GM20000 (cell line): ENCODE measurements at places on chromosomes 7 and 10.

DNA sequence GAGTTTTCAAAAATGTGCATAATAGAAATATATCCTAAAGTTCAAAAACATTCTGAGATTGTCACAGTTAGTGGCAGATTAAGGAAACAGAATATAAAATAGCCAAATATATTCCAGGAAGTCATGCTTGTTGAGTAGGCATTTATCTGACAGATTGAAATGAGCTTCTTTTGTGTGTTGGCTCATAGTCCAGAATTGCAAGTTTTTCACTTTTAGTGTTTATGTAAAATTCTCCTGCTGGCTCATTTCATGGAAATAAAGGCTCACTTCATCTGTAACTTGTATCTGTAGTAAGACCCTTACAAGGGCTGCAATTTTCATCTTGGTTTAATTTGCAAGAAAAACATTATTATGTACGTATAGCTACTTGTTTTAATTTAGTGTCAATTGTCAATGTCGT, 93.5 kb downstream of the MCU start:
- no peak for DNase-seq

GRCh38 chr7:36236073-36236472, 83.0 kb downstream of the EEPD1 start:
- no peak for DNase-seq

- DNase-seq: no peak
These were observed 573.8 kb downstream of the POM121L12 start for GRCh38 chr7:53609185-53609584.

DNA sequence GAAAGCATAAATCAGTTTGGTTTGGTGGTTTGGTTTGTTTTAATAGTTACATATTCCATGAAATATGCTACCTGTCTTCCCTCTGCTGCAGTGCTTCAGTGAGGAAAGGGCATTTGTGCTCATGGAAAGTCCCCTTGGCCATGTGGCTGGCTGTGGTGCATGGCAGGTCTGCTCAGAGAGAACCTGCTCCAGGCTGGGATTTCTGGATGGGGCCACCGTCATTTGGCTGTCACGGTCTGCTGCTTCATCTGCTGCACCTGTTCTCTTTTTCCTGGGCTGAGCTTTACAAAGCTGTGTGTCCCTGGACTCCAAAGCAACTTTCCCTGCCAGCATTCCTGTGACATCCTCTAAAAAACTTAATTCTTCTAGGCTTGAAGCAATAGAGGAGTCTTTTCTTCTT, 8.9 kb downstream of the CDK14 start:
- no peak for DNase-seq

GRCh38 chr10:12482587-12482986, 133.2 kb downstream of the CAMK1D start:
- no peak for DNase-seq

- DNase-seq: no peak
These were observed 5.6 kb downstream of the FAM241B start for GRCh38 chr10:69635428-69636272.

- no peak for DNase-seq
These were observed 67.6 kb upstream of the PRKG1 start for GRCh38 chr10:51006686-51007085.

DNA sequence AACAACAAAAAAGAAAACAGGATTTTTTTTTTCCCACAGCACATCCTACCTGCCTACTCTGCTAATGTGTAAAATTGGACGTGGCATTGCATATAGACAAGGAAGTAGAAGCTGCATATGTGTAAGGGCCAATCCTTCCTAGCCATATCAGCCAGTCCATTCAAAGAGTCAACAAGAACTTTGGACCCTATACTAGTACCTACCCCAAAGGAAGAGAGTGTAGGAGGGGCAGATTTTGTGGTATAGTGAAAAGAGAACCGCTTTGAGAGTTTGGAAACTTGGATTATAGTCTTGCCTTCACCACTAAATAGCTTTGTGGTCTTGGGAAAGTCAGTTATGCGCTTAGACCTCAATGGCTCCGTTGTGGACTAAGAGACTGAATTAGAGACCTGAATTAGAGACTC, 12.1 kb upstream of the MCU start:
- DNase-seq: no peak

- peak; percentile 62 for DNase-seq
These were observed 146.6 kb downstream of the LCOR start for GRCh38 chr10:96978621-96979154.

DNA sequence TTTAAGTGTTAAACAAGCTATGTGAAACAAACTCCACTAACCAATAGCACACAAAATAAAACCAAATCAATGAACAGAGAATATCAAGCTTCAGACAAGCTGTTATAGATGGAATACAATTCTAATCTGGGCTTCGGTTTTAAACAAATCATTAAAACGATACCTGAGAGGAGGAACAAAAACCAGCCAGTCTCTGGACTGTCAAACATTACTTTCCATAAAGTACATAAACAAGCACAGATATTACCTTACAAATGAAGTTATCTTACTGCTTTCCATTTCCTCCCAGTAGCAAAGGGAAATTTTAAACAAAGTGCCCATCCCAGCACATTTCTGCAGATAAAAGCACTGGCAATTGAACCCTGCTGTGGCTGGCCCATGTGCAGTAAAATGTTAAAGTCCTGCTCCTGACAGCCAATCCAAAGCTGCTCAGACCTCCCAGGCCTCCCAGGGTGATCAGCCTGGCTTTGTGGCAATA, 128.0 kb downstream of the NRCAM start:
- peak; percentile 14 for DNase-seq

- DNase-seq: no peak
These were observed 45.4 kb upstream of the PTN start for GRCh38 chr7:137388916-137389315.

GRCh38 chr7:137454246-137454724, 110.8 kb upstream of the PTN start:
- DNase-seq: peak; percentile 20

DNA sequence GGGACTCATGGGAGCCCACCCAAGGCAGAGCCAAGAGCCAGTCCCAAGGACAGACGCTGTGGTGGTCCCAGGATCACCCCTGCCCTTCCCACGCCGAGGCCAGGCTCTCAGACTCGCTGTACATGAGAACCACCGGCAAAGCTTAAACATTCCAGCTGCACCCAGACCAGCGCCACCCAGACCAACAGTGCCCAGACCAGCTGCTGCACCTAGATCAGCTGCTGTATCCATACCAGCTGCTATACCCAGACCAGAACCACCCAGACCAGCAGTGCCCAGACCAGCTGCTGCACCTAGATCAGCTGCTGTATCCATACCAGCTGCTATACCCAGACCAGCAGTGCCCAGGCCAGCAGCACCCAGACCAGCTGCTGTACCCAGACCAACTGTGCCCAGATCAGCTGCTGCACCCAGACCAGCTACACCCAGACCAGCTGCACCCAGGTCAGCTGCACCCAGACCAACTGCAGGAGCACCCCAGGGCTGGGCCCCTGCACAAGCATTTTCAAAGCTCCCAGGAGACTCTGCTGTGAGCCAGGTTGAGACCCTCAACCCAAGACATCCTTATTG, 47.9 kb upstream of the CNPY1 start:
- DNase-seq: no peak

GRCh38 chr10:75067272-75067671, 44.2 kb upstream of the SAMD8 start:
- DNase-seq: no peak

DNA sequence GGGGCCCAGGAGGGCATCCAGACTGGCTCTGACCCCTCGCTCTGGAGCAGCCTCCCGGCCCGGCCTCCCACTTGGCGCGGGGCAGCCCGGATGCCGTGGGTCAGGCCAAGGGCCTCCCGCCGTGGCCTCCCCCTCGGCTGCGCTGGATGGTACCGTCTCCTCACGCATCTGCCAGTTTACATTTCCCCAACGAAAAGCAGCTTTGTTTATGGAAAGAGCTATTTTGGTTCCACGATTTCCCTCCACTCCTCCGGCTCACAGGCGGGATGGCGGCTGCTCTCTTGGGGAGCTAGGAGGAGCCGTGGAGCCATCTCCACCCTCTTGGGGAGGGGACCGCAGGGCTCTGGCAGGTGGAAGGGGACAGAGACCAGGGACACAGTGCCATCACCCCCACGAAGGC, 93.2 kb upstream of the MYL10 start:
- DNase-seq: no peak

GRCh38 chr7:1164436-1164835, 4.4 kb upstream of the ZFAND2A start:
- DNase-seq: no peak

DNA sequence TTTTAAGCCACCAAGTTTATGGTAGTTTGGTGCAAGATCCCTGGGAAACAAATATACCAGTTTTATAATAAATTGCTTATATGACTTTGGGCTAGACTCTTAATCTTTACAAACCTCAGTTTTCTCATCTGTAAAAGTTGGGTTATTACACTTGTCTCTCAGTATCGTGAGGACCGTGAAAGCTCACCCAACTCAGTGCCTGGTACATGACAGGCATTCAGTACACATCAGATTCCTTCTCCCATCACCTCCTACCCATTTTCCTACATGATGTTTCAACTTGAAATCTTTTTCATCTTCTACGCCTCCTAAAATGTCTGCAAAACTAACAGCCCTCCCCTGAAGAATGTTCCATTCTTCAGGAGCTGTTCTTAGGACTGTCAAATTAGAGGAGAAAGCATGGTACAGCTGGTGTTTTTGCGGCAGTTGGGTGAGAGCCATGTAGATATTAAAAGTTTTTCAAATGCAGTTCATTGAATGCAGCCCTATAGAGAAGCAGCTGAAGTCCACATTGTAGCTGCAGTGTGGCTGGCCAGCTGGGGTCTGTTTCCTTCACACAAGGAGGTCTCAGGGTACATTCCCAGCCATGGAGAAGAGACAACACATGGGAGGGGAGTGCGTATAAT, 812.8 kb downstream of the LRMDA start:
- DNase-seq: no peak

DNA sequence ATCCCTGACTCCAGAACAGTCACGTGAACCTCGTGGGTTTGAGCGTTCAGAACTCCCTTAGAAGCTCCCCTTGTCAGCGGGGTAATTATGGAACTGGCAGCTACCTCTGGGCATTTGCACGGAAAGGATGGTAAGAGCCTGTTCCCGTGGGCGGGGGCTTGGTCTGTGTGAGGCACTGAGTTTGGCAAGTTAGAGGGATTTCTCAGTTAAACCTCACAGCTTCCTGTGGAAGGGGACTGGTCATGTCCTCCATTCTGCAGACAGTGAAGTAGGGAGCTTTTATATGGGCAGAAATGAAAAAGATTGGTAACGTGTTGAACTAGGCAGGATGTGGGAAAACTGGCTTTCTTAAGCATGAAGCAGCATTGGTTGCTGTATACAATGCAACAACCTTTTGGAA, 16.0 kb downstream of the PALD1 start:
- DNase-seq: peak; percentile 46

DNA sequence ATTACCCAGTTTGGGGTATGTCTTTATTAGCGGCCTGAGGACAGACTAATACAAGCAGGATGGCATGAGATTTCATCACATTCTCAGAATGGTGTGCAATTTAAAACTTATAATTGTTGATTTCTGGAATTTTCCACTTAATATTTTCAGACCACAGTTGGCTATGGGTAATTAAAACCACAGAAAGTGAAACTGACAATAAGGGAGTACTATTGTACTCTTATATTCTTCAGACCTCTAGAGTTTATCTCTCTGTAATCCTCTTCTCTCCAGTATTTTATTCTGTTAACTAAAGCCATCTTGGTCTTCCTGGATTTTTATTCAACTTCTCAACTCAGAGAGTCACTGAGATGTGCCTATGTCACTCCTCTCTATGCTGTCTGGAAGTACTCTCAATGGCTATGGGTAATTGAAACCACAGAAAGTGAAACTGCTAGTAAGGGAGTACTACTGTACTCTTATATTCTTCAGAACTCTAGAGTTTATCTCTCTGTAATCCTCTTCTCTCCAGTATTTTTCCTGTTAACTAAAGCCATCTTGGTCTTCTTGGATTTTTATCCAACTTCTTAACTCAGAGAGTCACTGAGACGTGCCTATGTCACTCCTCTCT, 118.3 kb downstream of the PPP1R17 start:
- no peak for DNase-seq
